Dorsolateral prefrontal cortex (tissue), 122 donors: ENCODE measurements at places on chromosomes 11 and 22.
A peak's percentile ranks its signal among the peaks of the same experiment; 100 is the strongest.

- DNase-seq = no peak
Measured at GRCh38 chr11:124640666-124641065, 18.0 kb downstream of the TBRG1 start.

GRCh38 chr22:27775087-27775698, 26.4 kb downstream of the MN1 start:
- no peak for DNase-seq

DNA sequence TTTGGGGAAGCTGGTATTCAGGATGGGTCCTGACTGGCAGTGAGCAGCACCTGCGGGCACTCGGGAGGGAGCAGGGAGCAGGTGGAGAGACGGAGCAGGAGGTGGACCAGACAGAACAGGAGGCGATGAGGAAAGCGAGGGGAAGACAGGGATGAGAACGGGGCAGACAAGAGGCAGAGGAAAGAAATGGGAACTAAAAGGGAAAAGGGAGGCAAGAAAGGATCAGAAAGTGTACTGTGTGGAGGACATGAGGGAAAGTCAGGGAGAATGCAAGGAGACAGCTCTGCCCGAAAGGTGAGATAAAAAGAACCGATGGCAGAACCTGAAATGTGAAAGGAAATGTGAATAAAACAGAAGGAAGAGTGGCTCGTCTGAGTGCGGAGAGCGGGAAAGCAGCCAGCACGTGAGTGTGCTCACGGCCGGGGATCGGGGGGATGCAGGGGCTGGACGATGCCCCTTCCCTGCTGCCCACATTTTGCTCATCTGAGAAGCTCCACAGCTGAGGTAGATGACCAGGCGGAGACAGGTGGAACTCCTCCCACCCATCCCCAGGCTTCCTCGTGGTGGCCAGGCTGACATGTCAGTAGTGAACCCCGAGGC, 494.4 kb upstream of the B3GAT1 start:
- no peak for DNase-seq

DNA sequence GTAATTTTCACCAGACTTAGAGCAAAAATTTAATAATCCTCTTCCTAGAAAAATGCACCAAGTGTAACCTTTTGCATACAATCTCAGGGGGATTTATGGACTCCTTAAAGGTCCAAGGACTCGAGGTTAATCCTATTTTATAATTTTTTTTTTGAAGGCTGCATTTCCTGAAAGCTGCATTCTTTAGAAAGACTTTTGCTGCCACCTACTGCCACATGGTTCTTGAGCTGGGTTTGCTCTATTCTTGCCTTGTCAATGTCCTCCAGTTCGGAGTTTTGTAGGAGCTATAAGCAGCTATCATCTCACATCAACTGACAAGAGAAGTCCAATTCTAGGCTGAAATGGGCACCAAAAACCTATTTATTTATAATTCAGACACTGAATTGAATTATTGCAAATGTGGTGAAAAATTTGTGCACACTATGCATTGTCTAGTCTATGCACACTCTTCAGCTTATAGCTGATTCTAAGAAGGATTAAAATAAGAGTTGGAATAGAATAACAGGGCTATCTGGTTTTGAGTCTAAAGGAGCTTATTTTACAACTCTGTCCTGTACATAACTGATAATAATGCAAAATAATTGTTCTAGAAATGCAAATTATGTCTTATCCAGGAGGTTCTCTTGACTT, 31.3 kb downstream of the TRAF6 start:
- no peak for DNase-seq

- no peak for DNase-seq
Measured at GRCh38 chr11:129785383-129786111, 30.1 kb upstream of the TMEM45B start.

DNA sequence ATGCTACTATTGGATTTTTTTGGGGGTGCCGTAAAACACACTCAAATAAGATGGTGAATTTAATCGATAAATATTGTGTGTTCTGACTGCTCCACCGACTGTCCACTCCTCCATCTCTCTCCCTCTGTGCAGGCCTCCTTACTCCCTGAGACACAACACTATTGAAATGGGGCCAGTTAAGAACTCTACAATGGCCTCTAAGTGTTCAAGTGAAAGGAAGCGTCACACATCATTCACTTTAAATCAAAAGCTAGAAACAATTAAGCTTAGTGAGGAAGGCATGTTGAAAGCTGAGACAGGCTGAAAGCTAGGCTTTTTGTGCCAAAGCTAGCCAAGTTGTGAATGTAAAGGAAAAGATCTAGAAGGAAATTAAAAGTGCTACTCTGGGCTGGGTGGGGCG, 156.7 kb downstream of the CTTN start:
- no peak for DNase-seq

- DNase-seq = no peak
Measured at GRCh38 chr22:20186183-20186870, 35.5 kb upstream of the CCDC188 start.

- DNase-seq = peak; percentile 58
Measured at GRCh38 chr11:71580057-71581003, 2.3 kb downstream of the KRTAP5-11 start.
